NCI-H2081 treated with DMSO at 0.1 percent for 48 hours (cell line): ENCODE measurements at places on chromosomes 1 and 21.

- DNase-seq, result no peak
These were observed 17.3 kb downstream of the WDR47 start for GRCh38 chr1:109024646-109025045.

- no peak for DNase-seq
These were observed 81.6 kb upstream of the LRRC8D start for GRCh38 chr1:89739013-89739843.

DNA sequence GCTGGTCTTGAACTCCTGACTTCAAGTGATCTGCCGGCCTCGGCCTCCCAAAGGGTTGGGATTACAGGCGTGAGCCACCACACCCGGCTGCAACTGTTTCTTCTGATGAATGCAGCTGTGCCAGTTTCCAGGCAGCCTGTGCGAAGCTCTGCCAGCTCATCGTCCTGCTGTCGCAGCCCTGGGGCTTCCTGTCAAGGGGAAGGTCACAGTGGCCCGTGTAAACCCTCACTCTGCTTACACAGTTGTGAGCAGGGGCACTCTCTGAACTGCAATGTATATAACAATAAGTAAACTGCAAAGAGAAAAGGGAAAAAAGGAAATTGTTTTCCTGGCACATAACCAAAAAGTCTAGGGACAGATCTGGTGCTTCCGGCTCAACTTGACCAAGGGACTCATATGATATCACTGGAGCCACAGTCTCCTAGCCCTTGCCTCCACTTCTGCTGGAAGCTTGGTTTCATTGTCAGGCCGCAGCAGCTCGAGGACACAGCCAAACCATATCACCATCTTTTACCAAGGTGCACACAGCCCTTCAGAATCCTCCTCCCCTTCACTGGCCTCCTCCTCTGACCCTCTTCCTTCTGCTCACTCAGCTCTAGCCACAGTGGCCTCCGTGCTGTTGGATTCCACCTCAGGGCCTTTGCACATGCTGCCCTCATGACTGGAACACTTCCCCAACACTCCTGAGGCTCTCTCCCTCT lies 22.8 kb upstream of the LBR start:
- DNase-seq, result no peak

- no peak for DNase-seq
These were observed at the start of gene OBSCN for GRCh38 chr1:228207851-228208821. Gene OBSCN, plus strand, starts transcription at chr1:228208044. Its CDS starts 3,740 bp downstream, at chr1:228211784.

DNA sequence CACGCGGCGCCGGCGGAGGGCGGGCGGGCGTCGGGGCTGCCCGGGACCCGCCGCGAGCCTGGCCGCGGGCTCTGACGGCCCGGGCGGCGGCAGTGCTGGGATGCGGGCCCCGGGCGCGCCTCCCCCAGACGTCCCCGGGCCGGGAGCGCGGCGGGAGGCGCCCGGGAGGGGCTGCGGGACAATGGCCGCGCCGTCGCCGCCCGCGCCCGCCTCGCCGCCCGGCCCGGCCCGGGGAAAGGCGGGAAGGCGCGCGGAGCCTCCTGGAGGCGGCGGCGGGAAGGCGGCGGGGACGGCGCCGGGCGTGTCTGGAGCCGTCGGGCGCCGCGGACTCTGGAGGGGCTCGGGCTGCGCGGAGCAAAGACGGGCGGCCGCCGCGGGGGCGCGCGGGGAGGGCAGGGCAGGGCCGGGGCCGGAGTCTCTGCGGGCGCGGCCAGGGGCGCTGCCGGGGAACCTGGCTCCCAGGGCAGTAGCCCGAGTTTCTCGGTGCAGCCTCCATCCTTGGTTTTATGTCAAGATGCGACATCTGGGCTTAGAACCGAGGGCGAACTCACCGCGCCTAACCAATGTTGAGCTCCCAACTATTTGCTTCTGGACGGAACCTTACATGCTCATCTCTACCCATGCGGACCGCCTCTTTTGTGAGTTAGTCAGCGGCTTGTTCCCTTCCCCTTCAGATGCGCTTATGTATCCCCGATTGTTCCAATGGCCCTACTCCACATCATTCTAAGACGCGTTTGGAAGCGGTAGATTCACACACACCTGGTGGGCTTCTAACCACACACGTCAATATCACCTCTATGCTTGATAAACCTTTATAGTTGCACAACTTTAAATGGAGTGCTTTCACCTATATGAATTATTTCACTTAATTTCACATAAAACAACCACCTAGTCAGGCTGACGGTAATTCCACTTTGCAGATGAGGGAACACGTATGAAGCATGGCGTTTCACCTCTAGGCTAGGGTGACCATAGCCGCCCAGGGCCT lies 651 bp downstream of the ZBTB8A start:
- DNase-seq, result no peak

- DNase-seq, result no peak
These were observed 155.2 kb downstream of the DMRTA2 start for GRCh38 chr1:50268049-50268448.

DNA sequence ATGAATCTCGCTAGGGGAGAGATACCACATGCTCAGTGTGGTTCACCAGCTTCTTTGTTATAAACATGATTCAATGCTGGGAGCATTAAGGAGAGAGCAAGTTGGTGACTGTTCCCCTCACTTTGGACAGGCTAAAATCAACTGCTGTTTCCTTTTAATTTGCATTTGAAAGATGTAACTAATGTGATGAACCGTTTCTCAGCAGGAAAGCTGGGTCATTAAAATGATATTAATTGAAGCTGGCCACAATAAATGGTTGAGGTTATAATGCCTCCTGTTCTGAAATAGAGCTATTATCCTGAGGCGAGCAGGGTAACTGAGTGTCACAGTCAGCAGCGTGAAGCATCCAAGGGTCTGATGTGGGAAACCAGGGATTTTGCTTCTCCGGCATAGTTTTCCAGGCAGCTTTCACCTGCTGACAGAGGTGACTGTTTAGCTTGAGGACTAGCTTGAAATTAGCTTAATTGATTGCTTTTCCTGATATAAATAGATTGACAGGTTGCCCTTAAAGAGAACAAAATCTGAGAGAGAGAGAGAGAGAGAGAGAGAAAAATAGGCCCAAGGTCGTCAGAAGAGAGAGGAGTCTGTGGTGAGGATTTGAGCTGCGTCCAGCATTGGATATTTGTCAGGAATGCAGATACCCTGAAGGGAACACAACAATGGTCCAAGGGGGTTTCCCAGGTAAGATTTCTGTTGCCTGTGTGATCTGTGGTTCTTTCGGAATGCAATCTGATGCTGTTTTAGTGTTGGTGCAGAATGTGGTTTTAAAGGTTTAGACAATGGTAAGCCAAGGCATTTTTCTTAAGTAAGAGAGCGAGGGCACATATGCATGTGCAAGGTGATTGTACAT lies 209.7 kb downstream of the PATJ start:
- no peak for DNase-seq

DNA sequence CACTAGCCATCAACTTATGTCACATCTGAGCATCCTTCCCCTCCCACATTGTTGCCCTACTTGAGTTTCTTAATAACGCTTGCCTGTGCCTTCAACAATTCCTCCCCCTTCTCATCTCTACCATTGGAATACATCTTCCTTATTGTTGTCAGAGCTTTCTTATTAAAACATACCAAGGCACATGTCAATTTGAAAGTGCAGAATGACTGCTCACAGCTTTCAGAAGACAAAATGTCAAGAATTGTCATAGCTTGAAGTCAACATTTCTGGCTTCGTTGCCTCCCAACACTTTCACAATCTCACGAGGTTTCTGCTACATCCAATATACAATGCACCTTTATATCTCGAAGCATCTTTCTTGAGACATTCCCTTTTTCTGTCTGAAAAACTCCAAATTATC lies 279.9 kb downstream of the LRRC7 start:
- DNase-seq, result no peak

DNA sequence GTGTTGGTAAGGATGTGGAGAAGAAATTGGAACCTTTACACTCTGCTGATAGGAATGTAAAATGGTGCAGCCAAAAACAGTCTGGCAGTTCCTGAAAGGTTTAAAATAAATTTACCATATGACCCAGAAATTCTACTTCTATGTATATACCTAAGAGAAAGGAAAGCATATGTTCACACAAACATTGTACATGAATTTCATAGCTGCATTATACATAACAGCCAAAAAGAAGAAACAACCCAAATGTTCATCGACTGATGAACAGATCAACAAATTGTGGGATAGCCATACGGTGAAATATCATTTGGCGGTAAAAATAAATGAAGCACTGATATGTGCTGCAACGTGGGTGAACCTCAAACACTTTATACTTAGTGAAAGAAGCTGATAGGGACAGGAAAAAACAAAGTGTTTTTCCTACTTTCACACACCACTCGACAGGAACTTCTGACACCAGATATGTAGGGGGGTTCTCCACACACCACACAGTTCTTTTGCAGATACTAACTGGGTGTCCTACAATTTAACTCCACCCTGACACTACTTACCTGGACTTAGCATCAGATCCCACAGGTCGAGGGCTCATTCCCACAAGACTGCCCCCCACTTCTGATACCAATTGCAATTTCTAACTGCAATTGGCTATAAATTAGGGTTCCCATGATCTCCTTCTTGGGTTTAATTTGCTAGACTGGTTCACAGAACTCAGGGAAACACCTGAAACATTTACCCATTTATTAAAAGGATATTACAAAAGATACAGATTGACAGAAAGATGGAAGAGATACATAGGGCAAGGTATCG lies 35.9 kb upstream of the ZNF326 start:
- no peak for DNase-seq

- DNase-seq, result no peak
These were observed 95.9 kb upstream of the COA6 start for GRCh38 chr1:234277161-234277868.

DNA sequence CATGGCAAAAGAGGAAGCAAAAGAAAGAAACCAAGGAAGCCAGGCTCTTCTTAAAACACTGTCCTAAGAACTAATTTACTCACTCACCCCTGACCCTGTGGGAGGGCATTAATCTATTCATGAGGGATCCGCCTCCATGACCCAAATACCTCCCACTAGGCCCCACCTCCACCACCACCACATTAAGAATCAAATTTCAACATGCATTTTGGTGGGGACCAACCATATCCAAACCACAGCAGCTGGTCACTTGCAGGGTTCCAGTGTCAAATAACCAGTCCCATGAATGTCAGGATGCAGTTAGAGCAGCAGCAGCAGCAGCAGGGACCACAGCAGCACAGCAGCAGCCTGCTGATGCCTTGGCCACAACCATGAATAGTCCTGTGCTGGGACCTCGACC lies 83.8 kb downstream of the ZC3H11B start:
- DNase-seq, result no peak

DNA sequence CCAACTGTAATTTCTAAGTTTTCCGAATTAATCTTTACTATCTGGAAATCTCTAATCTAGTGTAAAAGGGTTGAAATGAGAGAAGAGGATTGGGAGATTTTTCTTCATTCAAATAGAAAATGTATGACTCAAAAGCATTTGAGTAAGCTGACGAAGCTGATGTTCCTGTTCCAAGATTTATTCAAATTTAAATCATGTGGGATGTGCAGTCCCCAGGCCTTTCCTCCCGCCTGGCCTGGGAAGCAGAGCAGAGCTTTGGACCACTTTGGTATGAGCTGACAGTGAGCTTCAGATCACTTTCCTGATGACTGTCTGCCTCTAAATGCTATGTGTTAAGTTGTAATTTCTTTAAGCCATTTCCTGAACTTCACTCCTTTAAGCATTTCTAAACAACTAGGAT lies 192.0 kb downstream of the DHRS3 start:
- DNase-seq, result no peak

- no peak for DNase-seq
These were observed 46.8 kb downstream of the MACO1 start for GRCh38 chr1:25477448-25478034.

DNA sequence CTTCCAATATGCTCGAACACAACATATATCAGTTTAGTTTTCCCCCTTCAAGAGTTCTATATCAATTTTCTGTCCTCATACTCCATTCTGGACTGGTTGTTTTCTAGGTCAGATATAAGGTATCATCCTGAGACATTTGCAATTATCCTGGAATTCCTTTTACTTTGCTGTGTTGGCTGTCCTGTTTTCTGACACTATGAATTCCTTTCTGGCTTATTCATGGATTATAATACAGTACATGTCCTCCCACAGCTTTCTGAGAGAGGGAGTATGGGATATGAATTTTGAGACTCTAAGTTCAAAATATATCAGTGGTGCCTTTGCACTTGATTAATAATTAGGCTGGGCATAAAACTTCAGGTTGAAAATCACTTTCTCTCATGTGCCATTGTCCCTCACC lies 11.9 kb downstream of the PHTF1 start:
- DNase-seq, result no peak

DNA sequence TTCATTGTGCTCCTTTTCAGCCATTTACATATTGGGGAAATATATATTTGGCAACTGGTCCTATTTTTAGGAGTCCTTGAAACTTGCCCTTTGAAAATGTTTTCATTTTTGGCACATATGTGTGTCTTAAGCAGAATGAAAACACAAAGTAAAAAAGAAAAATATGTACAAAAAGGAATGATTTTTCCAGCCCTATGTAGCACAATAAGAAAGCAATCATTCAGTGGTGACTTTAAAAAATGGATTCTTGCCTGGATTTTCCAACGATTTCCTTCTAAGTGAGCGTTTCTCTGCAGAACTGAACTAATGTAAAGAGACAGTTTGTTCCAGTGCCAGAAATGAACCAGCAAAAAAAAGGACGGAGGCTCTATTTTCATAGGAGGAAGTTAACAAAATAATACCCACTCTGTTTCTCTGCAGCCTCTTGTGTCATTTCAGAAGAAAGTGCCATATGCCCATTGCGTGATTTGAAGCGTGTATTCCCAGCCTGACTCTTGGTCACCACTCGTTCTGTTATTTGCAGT lies 340.1 kb downstream of the SETD4 start:
- DNase-seq, result no peak
